Activated T-helper 2 cell treated with anti-CD3 and anti-CD28 coated beads, Interferon-gamma antibody, Interleukin-2, Interleukin-4, amounts not matched to agents 10 μg/mL and 5 μg/mL and 100 μg/mL, durations not matched to agents 14 hours and 24 hours and 36 hours (primary cell): ENCODE measurements at places on chromosomes 6 and 20. TPM values are rescaled to one million over a fixed set of nuclear protein-coding genes. Genes with fewer than 3 reads are reported as not detected.

CALHM4 gene
- not detected in 2 replicates for total RNA-seq

GRCh38 chr20:56929606-56930005 lies 300.5 kb downstream of the TFAP2C start:
- no peak for DNase-seq

- no peak for DNase-seq
Observed at GRCh38 chr6:53532061-53532797, 12.7 kb downstream of the GCLC start.

DNA sequence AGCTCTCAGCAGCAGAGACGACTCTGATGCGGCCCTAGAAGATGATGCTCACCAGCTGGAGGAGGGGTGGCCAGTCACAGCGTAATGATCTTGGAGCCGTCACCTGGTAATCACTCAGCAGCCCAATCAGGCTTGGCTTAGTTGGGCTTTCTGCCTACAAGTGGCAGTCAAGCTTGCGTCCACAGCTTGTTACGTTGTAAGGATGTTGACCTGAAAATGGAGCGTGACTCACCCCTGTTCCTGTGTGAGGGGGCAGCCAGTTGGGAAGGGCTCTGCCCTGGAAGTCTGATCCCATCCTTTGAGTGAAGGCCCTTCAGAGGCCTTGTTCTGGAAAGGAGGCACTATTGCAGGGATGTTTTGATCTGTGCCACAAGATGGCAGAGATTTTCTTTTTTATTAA lies 49.8 kb downstream of the SPATA2 start:
- DNase-seq: no peak

GRCh38 chr20:51359401-51359800 lies 183.1 kb downstream of the NFATC2 start:
- DNase-seq: no peak
